ENCODE measurements at places on chromosomes 2 and 18. TPM values are rescaled to one million over a fixed set of nuclear protein-coding genes. Genes with fewer than 3 reads are reported as not detected.

- no peak overlapping the region for H3K4me3 ChIP-seq
- H3K27me3 ChIP-seq, result no peaks in the 10 kb centered on the region
- H3K27ac ChIP-seq, result no peak overlapping the region
- no peak for DNase-seq
- H3K4me1 ChIP-seq, result peaks cover 30% of the 10 kb centered on the region
- H3K36me3 ChIP-seq, result no peaks in the 10 kb centered on the region
Observed at GRCh38 chr2:170505631-170506275, 209.4 kb upstream of the SP5 start.

- H3K27ac ChIP-seq, result no peak overlapping the region
- no peak for DNase-seq
Observed at GRCh38 chr18:74281011-74281979, 10.5 kb downstream of the CYB5A start.

DNA sequence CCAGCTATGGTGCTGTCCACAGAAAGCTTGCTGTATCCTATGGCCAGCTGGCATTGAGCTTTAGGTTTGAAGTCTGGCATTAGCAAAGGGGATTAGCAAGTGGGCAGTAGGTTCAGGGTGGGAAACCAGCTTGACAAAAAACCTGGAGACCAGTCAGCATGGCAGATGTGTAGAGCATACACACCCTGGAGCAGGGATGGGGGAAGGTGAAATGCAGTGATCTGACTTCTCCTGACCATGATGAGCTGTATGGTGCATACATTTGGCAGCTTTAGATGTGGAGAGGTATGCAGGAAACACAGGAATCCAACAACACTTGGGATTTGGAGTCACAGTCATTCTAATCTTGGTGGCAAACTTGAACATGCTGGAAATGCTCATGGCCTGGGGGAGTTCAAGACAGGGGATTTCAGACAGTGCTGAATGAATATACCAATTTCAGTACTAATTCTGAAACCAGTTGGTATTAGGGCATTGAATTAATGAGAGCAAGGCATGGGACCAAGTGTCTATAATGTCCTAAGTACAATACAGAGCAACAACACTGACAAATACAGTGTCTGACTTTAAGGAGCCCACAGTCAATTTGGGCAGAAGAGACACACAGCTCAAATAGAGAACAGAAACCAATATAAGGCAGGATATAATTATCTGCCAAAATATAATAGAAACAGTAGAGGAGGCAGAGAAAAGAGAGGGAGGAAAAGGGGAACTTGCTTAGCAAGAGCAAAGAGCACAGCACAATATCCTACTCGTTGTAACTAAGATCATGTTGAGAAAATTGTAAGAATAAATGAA, 11.8 kb downstream of the ARHGAP15 start:
- no peak for DNase-seq
- no peaks in the 10 kb centered on the region for H3K36me3 ChIP-seq
- peaks cover 76% of the 10 kb centered on the region for H3K4me1 ChIP-seq
- peak overlapping the region; percentile 39 for H3K4me3 ChIP-seq
- H3K27ac ChIP-seq, result no peak overlapping the region
- H3K27me3 ChIP-seq, result no peaks in the 10 kb centered on the region

Gene SLC66A2
- total RNA-seq, result 29.9 TPM

GRCh38 chr2:11410101-11410500, 55.9 kb downstream of the E2F6 start:
- H3K27ac ChIP-seq, result no peak overlapping the region
- H3K36me3 ChIP-seq, result no peaks in the 10 kb centered on the region
- no peaks in the 10 kb centered on the region for H3K27me3 ChIP-seq
- H3K4me3 ChIP-seq, result no peak overlapping the region
- DNase-seq, result no peak
